Omental fat pad (tissue), 4 donors: ENCODE measurements at places on chromosomes 13 and 19. TPM values are rescaled to one million over a fixed set of nuclear protein-coding genes. Genes with fewer than 3 reads are reported as not detected.

DNA sequence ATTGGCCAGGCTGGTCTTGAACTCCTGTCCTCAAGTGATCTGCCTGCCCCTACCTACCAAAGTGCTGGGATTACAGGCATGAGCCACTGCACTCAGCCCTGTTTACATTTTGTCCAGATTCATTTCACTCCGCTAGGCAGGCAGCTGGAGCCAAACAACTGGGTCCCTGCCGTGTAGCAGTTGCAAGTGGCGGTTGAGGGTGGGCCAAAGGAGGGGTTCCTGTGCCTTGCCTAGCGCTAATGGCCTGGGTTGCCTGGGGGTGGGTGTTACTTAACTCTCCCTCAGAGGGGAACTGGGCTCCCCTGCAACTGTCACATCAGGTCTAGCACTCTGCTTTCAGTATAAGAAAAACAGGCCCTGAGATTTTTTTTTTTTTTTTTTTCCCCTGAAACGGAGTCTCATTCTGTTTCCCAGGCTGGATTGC lies 7.4 kb downstream of the ACP5 start:
- DNase-seq = no peak

DNA sequence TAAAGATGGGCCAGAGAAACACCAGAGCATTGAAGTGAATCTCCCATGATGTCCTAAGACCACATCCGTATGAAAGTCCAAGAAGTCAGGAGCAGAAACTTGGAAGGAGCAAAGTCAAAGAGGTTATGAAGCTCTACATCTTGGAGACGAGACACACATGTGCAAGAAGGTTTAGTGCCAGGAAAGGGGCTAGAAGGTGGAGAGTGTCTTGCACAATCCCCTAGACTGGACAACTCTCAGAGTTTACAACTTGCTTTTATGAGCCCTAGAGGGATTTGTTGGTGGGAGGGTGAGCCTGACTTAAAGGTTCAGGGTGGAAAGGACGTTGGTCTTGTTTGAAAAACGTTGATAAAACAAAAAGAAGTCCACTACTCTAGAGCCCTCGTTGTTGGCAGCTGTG lies 150.6 kb downstream of the GPC6 start:
- DNase-seq = no peak

DNA sequence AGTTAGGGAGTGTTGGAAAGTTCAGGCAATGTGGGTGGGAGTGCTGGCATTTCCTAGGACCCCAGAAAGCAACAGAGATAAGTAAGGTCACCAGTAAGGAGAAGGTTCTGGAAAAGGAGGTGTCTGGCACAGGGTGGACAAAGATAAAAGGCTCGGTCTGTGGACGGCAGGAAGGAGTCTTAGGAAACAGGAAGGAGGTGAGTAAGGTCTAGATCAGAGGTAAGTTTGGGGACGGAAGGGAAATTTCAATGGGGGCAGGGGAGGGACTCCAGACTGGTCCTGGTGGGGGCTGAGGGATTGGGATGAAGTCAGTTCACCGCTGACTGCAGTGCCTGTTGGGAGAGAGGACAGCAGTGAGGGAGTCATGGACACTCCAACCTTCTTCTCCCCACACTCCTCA lies 7.8 kb upstream of the OPA3 start:
- no peak for DNase-seq

- no peak for DNase-seq
Observed at GRCh38 chr19:2083174-2083854, 12.8 kb downstream of the MOB3A start.

- no peak for DNase-seq
Observed at GRCh38 chr13:23695711-23696464, 125.7 kb downstream of the TNFRSF19 start.

- no peak for DNase-seq
Observed at GRCh38 chr19:49888510-49888824, 8.2 kb downstream of the IL4I1 start.

DNA sequence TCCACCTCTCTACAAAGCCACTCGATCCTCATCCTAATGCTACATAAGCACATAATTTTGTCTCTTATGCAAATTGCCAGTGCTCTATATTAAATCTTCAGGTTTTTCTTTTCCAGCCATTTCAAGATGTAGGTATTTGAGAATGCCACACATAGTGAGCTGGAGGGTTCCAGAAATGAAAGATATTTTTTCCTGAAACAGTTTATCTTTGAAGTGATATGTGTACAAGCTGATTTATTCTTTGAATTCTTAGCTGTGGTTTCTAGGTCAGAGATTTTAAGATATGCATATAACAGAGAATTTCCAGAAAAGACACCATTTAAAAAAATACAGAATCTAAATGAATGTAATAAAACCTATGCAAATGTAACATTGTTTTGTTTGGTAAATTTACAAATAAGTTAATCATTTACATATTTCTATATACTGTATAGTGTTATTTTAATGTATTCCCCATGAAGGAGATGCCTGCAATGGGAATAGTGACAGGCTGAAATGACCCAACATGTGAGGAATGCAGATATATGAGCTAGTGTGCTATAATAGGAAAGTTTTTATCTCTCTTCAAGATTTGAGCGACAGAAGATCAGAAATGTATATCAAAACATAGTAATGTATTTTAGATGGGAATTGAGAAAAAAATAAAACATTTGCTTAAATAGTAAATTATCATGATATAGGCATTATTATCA lies 570.2 kb downstream of the SLITRK1 start:
- no peak for DNase-seq

GRCh38 chr13:94329754-94330551 lies 149.5 kb downstream of the DCT start:
- no peak for DNase-seq

The ZNF628 gene
- 3.1 TPM for total RNA-seq

The SIGLEC12 gene
- not detected for total RNA-seq

The AKT2 gene
- total RNA-seq = 151 TPM

The SCN1B gene
- total RNA-seq = 11.6 TPM

The PRSS57 gene
- total RNA-seq = not detected

The PLK5 gene
- total RNA-seq = not detected

The SOX1 gene
- total RNA-seq = not detected

The PSG7 gene
- total RNA-seq = not detected

The ZFR2 gene
- total RNA-seq = not detected

The ACP5 gene
- total RNA-seq = 24.4 TPM
